ENCODE measurements at places on chromosomes 3 and 15.

DNA sequence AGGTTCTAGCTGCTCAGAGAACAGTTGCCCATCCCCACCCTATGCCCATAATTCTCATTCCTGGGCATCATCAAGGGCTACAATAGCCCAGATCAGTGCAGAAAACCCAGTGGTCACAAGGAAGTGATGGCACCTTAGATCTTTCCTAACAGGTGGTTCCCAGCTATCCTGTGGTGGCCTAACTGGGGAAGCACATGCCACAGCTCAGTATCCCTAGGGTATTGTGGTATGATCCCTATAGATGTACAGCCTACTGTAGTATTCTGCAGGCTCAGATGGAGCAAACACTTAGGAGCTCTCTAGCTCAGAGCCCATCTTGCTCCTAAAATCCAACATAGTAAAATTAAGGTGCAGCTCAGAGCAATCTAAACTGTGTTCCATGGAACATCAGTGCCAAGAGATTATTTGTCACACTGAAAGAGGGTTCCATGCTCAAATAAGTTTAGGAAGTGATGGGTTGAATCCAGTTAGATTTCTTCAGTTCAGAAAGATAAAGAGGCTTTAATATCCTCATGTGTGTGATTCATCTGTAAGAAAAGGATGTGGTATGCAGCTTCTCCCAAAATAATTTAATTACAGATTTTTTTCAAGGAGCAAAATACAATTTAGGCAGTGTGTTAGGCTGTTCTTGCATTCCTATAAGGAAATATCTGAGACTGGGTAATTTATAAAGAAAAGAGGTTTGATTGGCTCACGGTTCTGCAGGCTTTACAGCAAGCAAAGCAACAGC is 4.4 kb downstream of the A4GNT start:
- DNase-seq, result no peak

DNA sequence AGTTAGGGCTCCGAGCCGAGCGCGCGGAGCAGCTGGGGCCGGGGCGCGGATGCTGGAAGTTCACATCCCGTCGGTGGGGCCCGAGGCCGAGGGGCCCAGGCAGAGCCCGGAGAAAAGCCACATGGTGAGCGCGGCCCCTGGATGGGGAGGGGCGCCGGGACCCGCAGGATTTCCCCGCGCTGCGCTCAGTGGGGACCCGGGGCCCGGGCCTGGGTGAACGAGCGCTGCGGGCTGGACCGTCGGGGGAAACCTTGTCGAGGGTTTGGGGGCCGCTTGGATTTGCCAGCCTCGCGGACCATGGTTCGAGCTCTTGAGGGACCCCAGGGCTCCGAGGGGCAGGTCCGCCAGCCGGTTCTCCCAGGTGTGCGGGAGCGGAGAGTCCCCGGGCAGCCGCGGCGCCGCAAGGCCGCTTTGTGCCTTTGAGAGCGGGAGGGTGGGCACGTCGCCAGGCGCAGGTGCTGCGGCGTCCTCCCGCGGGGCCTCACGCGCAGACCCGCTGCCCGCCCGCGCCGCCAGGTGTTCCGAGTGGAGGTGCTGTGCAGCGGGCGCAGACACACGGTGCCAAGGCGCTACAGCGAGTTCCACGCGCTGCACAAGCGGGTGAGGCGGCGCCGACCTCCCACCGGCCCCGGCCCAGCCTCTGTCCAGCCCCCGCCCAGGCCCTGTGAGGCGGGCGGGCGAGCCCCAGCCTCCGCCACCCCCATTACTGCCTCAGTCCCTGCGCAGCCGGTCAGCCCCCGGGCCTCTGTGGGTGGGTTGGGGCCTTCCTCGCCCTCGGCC is at the start of gene SNX22:
Gene SNX22 (plus strand): TSS at position 5 of the 780 bp plus-strand sequence. CDS start 45 bp downstream, at position 50.
- peak; percentile 66 for DNase-seq

DNA sequence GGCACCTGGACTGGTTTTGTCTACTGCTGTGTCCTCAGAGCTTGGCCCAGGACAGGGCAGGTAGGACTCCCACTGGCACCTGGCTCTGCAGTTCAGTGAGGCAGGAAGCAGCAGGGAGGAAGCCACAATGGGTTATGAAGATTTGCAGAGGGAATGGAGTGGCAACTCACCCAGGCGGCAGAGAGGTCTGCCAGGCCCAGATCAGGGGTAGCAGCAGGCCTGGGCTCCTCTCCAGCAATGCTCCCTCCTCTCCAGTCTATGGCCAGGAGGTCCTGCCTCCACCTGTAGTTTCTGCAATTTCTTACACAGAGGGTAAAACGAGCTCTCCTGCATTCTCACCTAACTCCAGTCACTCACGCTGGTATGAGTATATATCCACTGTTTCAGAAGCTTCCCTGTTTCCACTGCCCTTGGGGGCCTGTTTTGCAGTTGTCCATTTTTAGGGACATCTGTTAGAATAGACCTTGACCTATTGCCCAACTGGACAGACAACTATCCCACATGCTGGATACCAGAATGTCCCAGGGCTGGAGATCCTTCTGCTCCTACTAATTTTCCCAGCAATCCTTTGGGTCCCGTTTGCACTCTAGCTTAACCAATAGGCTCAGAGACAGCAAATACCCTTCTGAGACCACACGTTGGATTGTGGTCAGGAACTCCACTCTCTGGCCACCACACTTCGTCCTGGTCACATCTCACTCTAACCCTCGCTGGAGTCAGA is 35.2 kb downstream of the HMCES start:
- DNase-seq, result peak; percentile 39

DNA sequence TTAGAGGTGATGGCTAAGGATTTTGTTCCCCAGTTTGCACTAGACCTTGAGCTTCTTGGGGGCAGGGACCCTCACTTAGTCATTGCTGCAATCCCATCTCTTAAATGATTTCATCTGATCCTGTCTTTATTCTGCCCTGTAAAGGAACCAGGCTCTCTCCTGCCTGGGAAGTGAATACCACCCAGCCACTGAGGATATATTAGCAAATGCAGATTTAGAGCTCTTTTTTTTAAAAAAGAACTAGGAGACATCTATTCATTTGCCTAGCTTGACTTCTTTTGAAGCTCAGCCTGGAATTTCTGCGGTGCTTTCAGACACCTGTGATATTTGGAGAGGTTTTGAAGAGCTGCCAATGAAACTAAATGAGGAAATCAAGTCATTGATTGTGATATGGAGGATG is 41.8 kb downstream of the CA12 start:
- no peak for DNase-seq

DNA sequence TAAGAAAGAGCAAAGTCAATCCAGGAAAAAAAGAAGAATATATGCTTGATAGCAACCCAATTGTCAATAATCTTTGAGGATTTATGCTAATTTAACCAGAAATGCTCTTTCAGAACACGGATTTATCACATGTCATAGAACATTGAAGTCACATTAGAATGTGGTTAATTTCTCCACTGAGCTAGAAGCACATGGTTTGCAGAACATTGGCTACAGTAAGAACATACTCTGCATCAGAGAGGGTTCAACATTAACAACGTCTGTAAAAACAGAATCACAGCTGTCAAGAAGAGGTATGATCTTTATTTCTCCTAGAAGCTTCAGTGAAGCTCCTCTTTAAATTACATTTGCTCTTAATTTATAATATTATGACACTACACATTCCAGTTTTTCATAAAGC is 619.7 kb upstream of the AGTR1 start:
- DNase-seq, result no peak
